ENCODE measurements at places on chromosomes 7 and 10. TPM values are rescaled to one million over a fixed set of nuclear protein-coding genes. Genes with fewer than 3 reads are reported as not detected.

RADIL gene
- total RNA-seq, result 0.50 TPM

UTF1 gene
- not detected for total RNA-seq

DNA sequence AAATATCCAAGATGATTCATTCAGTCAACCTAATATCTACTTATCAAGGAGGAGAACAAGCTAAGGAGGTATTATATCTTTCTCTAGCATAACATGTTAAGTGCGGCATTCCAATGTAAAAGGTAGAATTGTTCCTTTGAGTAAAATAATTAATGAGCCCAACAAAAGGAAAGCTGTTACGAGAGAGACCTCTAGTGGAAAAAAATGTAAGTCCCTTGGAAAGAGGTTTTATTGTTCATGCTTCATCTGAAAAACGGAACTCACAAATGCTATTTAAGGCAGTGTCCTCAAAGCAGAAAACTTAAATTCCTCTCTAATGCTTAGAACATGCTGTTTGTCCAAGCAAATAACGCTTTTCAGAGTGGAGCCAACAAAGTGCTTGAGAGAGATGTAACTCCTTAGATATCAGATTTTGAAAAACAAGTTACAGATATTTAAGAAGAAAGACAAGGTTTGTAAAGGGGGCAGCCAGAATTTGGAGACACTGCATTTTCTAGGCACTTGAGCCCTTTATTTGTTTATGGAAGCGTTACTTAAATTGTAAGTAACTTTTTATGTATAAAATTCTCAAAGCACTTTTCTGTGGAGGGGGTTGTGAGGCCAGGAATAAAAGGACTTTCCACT, 119.9 kb downstream of the TFEC start:
- no peaks in the 10 kb centered on the region for H3K36me3 ChIP-seq
- no peak for DNase-seq
- no peak overlapping the region for H3K27ac ChIP-seq
- no peak overlapping the region for H3K4me3 ChIP-seq

ANKRD22 gene
- not detected for total RNA-seq

GRCh38 chr10:94424714-94425337, 22.5 kb downstream of the TBC1D12 start:
- no peak for DNase-seq
- H3K4me1 ChIP-seq, result no peaks in the 10 kb centered on the region
- H3K4me3 ChIP-seq, result no peak overlapping the region
- H3K27me3 ChIP-seq, result peaks cover 5% of the 10 kb centered on the region
- no peaks in the 10 kb centered on the region for H3K36me3 ChIP-seq
- H3K27ac ChIP-seq, result no peak overlapping the region

DNA sequence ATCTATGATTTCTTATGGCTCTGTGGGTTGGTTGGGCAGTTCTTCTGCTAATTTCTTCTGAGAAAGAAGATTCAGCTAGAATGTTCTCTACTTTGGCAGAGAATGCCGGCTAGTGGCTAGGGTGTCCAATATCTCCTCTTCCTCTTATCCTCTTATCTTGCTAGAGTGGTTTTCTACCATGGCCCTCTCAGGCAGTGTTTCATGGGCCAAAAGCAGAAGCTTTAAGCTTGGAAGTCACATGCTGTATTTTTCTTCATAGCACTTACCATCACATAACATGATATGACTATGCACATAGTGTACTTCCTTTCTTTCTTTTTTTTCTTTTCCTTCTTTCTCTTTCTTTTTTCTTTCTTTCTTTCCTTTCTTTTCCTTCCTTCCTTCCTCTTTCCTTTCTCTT, 140.0 kb downstream of the ITGB8 start:
- H3K27me3 ChIP-seq, result no peaks in the 10 kb centered on the region
- no peaks in the 10 kb centered on the region for H3K4me1 ChIP-seq
- no peak for DNase-seq
- no peak overlapping the region for H3K27ac ChIP-seq

TAS2R4 gene
- 1.0 TPM for total RNA-seq

TEX47 gene
- not detected for total RNA-seq

GRCh38 chr7:44738051-44738723, 10.5 kb upstream of the ZMIZ2 start:
- H3K4me1 ChIP-seq, result peaks cover 18% of the 10 kb centered on the region
- no peaks in the 10 kb centered on the region for H3K27me3 ChIP-seq
- H3K27ac ChIP-seq, result no peak overlapping the region
- H3K4me3 ChIP-seq, result no peak overlapping the region

DNA sequence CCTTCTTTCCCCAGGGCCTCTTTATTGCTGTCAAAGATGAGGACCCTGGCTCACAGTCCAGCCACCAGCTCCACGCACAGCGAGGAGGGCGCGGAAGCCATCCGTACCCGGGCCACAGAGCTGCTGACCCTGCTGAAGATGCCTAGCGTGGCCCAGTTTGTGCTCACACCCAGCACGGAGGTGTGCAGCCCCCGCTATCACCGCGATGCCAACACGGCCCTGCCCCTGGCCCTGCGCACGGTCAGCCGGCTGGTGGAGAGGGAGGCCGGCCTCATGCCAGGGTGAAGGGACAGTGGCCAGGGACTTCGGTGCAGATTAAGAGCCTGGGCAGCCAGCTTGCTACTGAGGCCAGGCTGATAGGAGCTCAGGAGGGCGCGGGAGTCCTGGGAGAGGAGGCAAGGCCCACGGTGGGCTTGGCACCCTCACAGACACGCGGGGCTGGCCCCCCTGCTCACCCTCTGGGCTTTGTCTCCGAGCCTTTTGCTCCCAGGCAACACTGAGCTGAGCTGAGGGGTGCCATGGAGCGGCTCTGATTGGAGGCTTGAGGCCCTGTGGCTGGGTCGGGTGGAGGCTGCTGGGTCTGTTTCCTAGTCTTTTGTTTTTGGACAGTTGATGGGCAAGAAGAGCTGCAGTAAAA, 15.8 kb downstream of the AP5Z1 start:
- no peak overlapping the region for H3K4me3 ChIP-seq
- no peak overlapping the region for H3K27ac ChIP-seq
- no peaks in the 10 kb centered on the region for H3K4me1 ChIP-seq
- no peak for DNase-seq

CLRN3 gene
- not detected for total RNA-seq

PTCD1 gene
- total RNA-seq, result 13.4 TPM

DNA sequence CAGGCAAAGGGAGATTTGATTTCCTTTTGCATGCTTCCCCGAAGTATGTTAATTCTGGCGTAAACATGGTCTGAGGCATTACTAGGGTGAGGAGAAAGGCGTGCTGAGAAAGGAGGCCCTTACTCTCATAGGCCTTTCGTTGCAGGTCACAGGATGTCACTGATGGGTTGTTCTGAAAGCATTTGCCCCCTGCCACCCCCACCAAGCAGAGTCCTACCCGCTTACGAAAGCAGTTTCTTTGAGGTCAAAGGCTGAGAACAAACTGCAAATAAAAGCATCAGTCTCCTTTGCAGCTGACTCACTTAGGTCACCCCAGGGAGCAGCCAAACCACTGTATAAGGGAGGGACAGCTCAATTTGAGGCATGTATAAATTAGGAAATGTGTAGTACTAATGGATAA, 57.1 kb downstream of the BPGM start:
- DNase-seq, result no peak
- H3K27me3 ChIP-seq, result no peaks in the 10 kb centered on the region
- no peak overlapping the region for H3K4me3 ChIP-seq
- H3K36me3 ChIP-seq, result no peaks in the 10 kb centered on the region
- H3K27ac ChIP-seq, result no peak overlapping the region

PURB gene
- 28.0 TPM for total RNA-seq

DNA sequence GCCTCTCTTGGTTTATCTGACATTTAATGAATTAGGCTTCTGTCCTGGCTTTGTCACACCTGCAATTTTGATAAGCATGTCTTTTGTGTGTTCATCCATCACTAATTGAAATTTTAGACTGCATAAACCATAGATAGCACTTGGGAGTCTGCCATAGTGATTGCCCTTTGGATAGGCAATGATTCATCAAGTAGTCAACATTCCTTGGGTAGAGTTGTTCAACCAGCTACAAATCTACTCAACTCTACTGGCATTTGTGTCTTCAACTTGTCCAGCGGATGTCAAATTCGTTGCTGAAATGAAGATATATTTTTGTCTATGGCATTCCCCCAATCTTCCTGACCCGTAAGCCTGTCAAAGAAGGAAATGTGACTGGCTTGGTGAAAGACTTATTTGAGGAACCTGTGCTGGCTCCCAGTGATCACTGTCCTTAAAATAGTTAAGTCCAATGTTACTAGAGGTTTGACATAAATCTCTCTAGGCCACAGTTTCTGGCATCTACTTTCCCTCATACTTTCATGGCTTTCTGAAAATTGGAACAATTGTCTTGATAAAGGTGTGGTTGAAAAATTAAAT, 33.7 kb upstream of the CREB5 start:
- no peaks in the 10 kb centered on the region for H3K27me3 ChIP-seq
- no peaks in the 10 kb centered on the region for H3K36me3 ChIP-seq
- no peak overlapping the region for H3K4me3 ChIP-seq
- no peaks in the 10 kb centered on the region for H3K4me1 ChIP-seq
- DNase-seq, result no peak

OR2A2 gene
- total RNA-seq, result not detected

- no peak overlapping the region for H3K27ac ChIP-seq
- no peaks in the 10 kb centered on the region for H3K27me3 ChIP-seq
- H3K4me3 ChIP-seq, result no peak overlapping the region
- H3K36me3 ChIP-seq, result no peaks in the 10 kb centered on the region
- no peak for DNase-seq
Measured at GRCh38 chr10:34908481-34908880, 93.4 kb upstream of the PARD3 start.

DNA sequence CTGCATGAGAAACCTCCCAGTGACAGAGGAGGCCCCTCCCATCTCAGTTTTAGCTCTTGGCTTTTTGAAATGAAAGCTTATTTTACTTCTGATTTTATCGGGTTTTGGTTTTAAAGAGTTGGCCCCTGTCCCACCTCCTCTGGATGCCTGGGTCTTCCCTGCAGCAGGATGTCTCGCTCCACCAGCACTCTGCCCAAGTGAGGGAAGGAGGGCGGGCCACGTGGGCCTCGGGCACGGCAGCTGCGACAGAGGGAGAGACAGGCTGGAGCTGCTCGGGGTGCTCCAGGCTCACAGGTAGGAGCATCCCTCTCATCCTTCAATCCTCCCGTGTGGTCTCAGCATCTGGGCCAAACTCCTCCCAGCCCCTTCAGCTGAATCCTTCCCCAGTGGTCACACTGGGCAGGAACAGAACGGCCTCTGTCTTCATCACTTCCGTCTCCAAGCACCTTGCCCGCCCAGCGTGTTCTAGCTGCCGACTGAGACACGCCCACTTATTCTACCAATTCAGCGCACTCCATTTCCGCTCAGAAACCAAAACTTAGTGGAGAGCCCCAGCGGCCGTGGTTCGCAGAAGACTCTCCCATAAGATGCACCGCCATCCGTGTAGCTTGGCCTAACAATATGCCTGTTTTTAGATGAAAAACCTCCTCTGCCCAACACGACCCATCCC, 222.9 kb downstream of the GLRX3 start:
- H3K27me3 ChIP-seq, result no peaks in the 10 kb centered on the region
- no peak overlapping the region for H3K4me3 ChIP-seq
- H3K27ac ChIP-seq, result no peak overlapping the region
- no peaks in the 10 kb centered on the region for H3K4me1 ChIP-seq
- no peak for DNase-seq

ASZ1 gene
- total RNA-seq, result not detected

HOXA6 gene
- total RNA-seq, result not detected

CRHR2 gene
- not detected for total RNA-seq

DNA sequence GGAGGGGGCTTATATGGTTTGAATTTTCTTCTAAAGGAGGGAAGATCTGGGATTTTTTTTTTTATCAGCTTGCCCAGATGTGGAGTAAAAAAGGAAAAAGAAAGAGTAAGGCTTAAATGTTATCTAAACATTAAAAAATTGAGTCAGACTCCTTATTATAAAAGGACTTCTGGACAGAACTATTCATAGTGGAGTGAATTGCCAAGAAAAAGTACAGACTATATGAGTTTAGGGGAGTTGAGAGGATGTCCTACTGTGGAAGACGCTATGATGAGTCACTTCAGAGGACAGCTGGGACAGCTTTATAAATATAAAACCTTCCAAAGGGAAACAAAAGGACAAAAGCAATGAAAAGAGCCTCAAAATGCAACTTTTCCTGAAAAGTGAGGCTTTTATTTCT, 73.0 kb downstream of the TFPI2 start:
- no peak for DNase-seq
- H3K27me3 ChIP-seq, result no peaks in the 10 kb centered on the region
- no peaks in the 10 kb centered on the region for H3K4me1 ChIP-seq
- H3K36me3 ChIP-seq, result no peaks in the 10 kb centered on the region

DGKI gene
- total RNA-seq, result not detected

ABCB4 gene
- not detected for total RNA-seq

DNA sequence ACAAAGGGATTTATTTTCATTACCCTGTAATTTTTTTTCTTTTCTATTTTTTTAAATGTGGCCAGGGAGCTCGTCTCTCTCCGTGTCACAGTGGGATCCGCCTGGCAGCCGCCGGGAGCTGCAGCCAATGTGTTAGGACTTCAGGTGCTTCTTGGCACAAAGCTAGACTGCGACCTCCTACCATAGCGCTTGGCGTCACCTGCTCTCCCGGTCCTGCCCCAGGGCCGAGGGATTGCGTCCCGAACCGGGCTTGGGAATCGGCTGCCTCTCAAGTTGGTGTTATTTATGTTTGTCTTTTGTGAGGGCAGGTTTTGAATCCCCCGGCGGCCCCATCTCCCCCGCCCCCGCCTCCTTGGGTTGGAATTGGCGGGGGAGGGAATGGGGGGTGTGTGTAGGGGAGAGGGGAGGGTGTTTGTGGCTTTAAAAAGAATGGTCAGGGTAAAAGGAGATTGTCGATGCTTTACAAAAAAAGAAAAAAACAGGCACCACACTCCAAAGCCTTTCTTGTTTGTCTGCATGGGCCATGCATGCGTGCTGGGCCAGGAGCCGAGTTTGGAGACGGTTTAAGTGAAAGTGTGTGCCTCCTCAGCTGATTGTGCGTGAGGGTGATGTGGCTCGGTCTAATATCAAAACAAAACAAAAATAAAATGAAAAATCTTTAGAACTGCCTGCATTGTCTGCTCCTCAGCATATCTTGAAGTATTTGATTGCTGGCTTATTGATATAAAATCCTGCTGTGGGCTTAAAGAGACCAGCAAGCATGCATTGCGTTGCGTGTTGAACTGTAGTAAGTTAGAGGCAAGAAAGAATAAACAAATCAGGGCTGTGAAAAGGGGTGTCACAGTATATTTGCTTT, 1.2 kb downstream of the PPP1R9A start:
- no peaks in the 10 kb centered on the region for H3K36me3 ChIP-seq
- DNase-seq, result no peak
- peaks cover 38% of the 10 kb centered on the region for H3K27me3 ChIP-seq
- H3K4me3 ChIP-seq, result no peak overlapping the region

ABCB1 gene
- 4.8 TPM for total RNA-seq

RHOBTB1 gene
- 0.05 TPM for total RNA-seq

DNA sequence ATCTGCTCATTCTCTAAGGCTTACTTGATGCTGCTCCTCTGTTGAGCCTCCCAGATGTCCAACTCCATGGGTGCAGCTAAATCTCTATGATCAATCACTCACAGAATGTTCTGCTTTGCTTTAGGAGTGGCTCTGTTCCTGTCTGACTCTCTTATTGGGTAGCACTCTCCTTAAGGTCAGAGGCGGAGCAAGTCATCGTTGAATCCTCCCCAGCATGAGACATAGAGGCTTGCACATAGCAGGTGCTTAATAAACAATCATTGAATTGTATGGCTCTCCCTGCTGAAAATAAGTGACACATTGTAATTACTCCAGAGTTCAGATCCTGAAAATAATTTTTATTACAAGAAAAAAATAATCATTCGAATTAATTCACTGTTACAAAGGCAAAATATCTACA, 69.7 kb downstream of the NPS start:
- H3K4me1 ChIP-seq, result no peaks in the 10 kb centered on the region
- no peak overlapping the region for H3K4me3 ChIP-seq

- H3K36me3 ChIP-seq, result peaks cover 10% of the 10 kb centered on the region
- H3K27ac ChIP-seq, result no peak overlapping the region
Measured at GRCh38 chr10:75136346-75136745, 24.9 kb downstream of the SAMD8 start.

All from activated CD8-positive, alpha-beta T cell treated with anti-CD3 and anti-CD28 coated beads, Interleukin-2, amount 10 ng/mL, durations not matched to agents 7 days and 5 days (primary cell).